ENCODE measurements at places on chromosomes 5 and 9.

GRCh38 chr5:172452398-172453205 lies 1.7 kb downstream of the SH3PXD2B start:
- DNase-seq = peak; percentile 69

DNA sequence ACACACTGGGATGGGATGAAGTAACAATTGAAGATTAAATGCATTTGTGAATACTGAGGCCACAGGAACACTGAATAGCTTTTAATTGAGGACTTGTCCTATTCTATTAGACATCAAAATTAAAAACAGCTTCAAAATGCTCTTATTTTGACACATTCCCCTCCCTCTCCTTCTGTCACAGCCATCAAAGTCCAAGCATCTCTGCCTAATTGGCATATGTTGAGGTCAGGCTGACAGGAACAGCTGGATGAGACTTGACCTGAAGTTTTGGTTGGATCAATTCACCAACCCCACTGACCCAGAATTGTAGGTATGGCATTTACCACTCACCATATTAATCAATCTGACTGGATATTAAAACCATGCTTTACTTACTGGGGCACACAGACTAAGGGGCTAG lies 96.3 kb downstream of the PTCH1 start:
- DNase-seq = no peak

GRCh38 chr5:150322202-150322601 lies 19.5 kb upstream of the ARSI start:
- peak; percentile 67 for DNase-seq

GRCh38 chr5:153043886-153044285 lies 446.6 kb upstream of the GRIA1 start:
- peak; percentile 7 for DNase-seq

GRCh38 chr9:114754581-114754980 lies 51.3 kb downstream of the TNFSF15 start:
- DNase-seq = no peak

GRCh38 chr9:75053869-75054268 lies 25.8 kb upstream of the CARNMT1 start:
- no peak for DNase-seq

GRCh38 chr5:140417235-140417634 lies 15.6 kb downstream of the ANKHD1 start:
- no peak for DNase-seq

Measured in fibroblast of villous mesenchyme (primary cell).